IMR-90 (cell line): ENCODE measurements at places on chromosomes 1 and 21. TPM values are rescaled to one million over a fixed set of nuclear protein-coding genes. Genes with fewer than 3 reads are reported as not detected.
A peak's percentile ranks its signal among the peaks of the same experiment; 100 is the strongest.

SEMA4A gene
- total RNA-seq = 0.18 and 0.28 TPM in 2 replicates

SPAG17 gene
- total RNA-seq = under 0.01 TPM in 1 of 2 replicates, not detected in the other

MEGF6 gene
- 0.56 and 0.72 TPM in 2 replicates for total RNA-seq

CDC7 gene
- total RNA-seq = 4.7 and 6.9 TPM in 2 replicates

LAD1 gene
- total RNA-seq = under 0.01 TPM in 1 of 2 replicates, not detected in the other

S100A2 gene
- 3.6 and 4.4 TPM in 2 replicates for total RNA-seq

DNA sequence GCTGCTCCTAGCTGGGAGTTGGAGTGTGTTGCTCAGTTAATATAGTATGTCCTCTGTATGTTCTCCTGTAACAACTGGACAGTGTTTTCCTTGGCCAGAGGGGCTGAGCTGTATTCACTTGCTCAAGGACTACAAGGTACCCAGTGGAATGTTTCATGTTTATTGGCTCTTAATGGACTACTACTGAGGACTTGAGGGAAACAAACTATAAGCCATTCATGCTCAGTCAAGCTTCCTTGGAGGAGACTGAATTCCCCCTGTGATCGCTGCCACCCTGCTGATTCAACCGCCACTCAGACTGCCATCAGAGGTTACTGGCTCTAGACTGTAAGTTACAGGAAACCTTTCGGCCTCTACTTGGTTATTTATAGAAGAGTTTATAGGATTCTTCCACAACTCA is 166.6 kb downstream of the ZC3H11B start:
- DNase-seq = no peak

DNA sequence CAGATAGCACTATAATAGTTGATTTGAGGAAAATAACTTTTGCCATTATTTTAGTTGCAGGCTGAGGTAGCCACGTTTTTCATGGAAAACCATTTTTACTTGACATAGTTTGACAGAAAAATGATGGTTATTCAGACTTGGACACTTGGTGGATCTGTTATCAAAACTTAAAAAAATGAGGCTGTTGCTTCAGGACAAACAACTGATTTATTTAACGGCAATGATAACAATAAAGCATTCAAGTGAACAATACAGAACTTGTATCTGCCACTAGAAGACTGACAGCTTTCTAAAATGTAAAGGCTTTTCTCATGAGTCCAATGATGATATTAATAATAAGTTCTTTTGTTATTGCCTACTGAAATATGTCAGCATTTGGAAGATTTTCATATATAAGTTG is 322.9 kb downstream of the BRINP3 start:
- no peak for DNase-seq

DNA sequence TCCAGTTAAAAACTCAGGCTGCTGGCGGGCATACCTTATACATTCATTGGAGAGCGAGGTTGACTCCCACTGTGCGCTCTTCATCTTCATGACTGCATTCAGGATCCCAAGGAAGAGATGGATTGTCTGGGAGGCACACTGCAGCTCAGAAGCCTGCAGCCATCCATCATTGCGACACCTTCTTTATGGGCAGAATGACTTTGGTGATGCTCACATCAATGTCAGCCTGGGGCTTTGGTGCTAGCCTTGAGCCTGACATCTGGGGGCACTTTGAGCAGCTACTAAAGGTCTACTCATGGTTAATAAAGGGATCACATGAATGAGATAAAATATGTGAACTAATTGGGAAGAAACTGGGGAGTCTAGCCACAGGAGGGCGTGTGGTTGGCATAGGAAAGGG is 229.3 kb downstream of the PRDM2 start:
- no peak for DNase-seq

DNA sequence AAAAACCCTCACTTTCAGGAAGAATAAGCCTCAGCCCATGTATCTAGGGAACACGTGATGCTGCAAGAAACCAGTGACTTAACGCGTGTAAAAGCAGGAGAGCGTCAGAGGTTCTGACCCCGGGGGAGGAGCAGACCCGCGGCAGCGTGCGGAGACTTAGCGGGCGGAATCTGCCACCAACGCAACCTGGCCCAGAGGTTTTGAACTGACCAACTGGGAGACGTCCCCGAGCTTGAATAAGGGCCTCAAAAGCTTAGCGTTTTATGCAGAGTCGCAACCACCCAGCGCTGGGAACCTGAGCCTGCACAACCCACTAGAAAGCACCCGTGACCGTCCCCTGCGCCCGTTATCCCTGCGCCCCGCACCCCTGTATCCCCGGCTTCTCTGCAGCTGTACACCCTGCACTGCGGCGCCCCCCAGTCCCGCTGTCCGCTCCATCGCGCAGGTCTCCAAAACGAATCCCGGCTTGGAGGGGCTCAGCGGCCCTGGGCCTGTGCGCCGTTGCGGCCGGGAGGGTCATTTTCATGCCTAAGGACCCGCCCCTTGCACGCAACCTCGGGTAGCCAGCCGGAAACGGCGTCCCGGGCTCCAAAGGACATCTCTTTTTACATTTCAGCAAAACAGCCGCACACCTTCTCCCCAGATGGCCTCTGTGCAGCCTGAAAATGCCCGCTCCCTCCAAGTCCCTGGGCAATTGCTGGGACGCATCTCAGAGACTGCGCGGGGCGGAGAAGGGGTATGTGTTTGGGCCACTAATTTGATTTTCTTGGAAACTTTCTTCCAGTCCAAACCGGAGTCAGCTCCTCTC is 29.4 kb upstream of the TRIM17 start:
- peak; percentile 56 for DNase-seq

DNA sequence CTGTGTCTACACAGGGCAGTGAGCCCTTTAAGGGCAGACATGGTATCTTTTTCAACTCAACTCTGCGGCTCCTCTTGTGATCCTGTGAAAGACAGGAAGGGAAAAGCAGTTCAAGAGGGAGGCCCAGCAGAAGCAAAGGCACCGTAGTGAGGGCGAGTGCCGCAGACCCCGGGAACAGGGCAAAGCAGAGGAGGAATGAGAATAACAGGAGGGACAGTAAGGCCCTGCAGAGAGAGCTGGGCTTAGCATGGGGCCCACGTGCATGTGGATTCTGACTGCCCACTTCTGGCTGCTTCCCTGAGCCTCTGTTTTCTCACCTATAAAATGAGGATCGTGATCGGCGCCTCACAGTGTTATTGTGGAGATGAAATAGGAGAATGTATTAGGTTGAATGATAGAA is 409.3 kb downstream of the PTPRU start:
- DNase-seq = no peak

DNA sequence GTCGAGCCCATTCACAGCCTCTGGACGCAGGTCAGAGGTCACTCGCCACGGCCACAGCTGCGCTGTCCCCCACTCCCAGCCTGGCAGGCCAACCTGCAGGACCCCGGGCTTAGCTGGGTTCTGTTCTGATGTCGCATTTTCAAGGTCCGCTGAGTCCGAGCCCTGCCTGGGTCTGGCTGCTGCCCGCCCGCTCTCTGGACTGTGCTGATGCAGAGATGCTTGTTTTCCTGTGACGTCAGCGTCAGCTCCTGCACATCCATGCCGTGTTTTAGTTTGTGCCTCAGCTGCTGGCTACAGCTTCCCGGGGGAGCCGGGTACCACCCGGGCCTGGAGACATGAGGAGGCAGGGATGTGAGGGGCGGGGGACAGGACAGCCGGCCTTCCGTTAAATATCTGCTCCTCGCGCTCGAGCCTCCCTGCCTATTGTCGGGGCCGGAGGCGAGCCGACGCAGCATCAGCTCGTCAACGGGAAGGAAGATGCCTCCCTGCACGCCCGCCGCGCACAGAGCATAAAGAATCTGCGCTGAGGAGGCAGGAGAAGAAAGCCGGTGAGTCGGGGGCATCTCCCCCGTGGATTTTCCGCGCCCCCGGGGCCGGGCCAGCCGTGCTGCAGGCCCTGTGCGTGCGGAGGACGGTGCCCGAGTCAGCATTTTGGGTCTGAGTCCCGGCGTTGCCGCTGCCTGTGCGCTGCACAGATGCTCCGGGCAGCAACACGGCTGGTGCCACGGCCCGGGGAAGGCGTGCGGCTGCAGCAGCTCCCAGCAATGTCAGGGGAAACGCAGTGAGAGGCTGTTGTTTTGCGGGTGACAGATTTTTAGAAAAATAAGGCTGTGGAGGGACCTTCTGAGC is 23.4 kb downstream of the PRKCZ start:
- peak; percentile 58 for DNase-seq

GRCh38 chr1:207803678-207804077 is 51.8 kb downstream of the CD46 start:
- DNase-seq = no peak

DNA sequence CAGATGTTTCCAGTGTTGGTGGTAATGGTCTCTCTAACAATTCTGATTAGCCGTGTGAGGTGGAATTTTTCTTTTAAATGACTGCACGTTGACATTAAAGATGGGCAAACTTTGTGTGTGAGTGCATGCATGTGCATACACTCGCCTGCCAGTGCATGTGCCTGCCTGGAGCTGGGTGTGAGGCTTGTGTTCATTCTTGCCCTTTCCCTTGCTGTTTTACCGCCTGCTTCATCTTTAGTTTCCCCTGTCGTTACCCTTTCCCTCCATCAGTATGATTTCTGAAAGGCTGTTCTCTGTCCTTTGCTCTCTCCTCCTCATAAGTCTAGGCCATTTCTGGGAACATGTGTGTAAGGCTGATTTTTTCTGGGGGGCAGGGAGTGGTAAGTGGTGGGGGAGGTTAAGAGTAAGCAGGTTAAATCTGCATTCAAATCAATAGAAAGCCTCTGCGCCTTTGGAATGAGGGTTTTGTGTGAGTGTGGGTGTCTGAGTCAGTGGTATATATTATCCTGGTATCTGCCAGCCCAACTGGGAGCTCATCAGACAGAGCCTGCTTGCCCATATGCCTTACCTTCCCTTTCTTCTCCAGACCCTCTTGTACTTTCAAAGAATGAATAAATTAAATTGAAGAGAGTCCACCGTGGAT is 112.5 kb downstream of the PBX1 start:
- peak; percentile 50 for DNase-seq

DNA sequence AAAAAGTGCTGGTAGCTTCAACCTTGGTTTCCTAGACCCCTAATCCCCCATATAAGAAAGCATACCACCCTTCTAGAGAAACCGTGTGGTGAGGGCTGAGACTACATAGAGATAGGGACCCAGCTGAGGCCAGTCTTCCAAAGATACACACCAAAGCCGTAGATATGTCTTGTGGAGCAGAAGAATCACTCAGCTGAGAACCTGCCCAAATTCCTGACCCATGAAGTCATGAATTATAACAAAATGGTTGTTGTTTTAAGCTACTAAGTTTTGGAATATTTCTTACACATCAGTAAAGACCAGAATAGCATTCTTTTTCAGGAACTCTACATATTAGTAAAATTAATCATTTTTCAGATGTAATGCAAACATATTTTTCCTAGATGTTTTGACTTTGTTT is 3.3 kb upstream of the SNRPE start:
- peak; percentile 90 for DNase-seq

DNA sequence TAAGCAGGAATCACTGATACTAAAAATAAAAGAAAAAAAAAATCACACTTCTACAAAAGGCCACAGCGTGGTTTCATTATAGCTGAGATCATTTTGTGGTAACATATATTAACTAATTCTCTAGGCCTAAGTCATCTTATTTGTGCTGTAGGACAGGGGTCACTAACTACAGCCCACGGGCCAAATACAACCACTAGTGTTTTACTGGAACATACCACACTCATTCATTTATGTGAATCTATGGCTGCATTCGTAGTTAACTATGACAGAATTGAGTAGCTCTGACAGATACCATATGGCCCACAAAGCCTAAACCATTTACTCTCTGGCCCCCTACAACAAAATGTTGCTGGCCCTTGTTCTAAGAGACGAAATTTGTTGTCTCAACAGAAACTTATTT is 224.4 kb downstream of the VAV3 start:
- no peak for DNase-seq

- DNase-seq = no peak
These were observed 20.7 kb downstream of the METTL13 start for GRCh38 chr1:171802207-171802606.

GRCh38 chr1:116375887-116376728 is 3.1 kb downstream of the ATP1A1 start:
- peak; percentile 68 for DNase-seq

GRCh38 chr1:23210351-23210785 is 6.9 kb downstream of the HTR1D start:
- DNase-seq = no peak

GRCh38 chr1:21280011-21280471 is 10.2 kb downstream of the ECE1 start:
- no peak for DNase-seq

- no peak for DNase-seq
These were observed 4.2 kb upstream of the ECE1 start for GRCh38 chr1:21294266-21294989.

DNA sequence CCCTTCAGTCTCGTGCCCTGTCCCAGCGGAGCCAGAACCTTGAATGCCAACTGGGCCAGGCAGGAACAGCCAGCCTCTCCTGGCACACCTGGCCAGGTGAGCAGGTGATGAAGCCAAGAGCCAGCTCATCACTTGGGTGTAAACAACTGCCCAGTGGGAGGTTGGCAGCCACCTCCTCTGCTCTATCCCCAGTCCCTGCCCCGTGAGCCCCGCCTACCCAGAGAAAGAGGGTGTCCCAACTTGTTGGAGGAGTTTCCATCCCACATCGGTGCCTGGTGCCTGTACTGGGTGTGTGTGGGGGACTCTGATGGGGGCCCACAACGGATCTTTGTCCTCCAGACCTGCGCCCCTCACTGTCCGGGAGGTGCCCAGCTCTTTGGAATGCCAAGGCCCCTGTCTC is 17.8 kb upstream of the FAM131C start:
- DNase-seq = no peak

DNA sequence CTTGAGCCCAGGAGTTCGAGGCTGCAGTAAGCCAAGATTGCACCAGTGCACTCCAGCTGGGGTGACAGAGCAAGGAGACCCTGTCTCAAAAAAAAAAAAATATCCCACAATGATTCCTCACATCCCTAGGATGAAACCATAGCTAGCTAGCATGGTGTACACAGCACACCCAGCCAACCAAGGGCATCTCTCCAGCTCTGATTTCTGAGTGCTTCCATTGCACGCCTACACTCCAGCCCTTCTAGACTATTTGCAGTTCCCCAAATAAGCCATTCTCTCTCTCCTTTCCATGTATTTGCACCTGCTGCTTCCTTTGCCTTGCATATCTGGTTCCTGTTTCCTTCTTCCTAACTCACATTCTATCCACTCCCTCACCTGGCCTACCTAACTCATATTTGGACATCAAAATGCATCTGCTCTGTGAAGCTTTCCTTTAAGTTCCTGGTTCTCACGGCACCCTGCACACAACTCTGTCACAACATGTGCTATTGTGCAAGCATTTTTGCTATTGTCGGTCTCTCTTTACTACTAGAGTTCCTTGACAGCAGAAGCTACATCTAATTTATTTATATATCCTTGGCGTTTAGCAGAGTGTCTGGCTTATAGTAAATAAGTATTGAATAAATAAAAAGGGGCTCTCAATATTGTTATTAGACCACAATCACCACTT is 2.4 kb upstream of the ELAPOR1 start:
- no peak for DNase-seq

DNA sequence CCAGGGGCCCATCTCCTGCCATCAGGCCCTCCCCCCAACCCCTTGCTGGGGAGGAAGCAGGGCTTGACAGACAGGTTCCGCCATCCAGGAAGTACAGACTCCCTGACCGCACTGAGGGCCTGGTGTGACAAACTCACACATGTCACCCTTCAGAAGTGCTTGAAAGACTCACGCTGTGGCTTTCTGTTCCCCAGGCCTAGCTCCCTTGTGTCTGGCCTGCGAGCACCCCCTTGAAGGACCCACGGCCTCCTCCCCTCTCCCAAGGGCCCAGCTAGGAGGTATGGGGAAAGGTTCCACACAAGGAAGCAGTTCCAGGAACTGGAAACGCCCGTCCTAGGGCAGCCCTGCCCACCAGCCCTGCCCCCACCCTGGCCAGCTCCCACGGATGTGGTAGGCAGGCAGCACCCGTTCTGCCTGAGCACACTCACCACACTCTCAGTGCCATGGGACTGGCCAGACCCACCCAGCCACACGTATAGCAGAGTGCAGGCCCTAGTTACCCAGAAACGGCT is 26.7 kb downstream of the SLC2A1 start:
- DNase-seq = no peak
